Bone marrow (tissue), 2 donors: ENCODE measurements at places on chromosomes 5 and 9.

DNA sequence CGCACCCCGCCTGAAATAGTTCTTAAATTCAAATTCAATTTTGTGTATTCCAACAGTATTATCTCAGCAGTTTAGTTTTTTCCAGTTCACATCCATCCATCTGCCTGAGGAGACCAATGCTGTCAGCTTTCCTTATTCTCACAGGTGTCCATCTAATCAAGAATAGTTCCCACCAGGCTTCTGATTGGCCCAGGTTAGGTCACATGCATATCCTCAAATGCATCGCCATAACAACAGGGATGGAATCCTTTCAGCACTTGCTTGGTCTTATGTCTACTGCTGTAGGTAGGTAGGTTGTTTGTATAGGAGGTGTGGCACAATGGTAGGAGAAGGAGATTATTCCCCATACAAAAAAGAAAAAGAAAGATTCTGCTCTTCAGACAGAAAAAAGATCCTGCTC lies 91.2 kb downstream of the UBE2R2 start:
- no peak for DNase-seq

- no peak for DNase-seq
Observed at GRCh38 chr5:152439791-152440190, 34.7 kb upstream of the NMUR2 start.

DNA sequence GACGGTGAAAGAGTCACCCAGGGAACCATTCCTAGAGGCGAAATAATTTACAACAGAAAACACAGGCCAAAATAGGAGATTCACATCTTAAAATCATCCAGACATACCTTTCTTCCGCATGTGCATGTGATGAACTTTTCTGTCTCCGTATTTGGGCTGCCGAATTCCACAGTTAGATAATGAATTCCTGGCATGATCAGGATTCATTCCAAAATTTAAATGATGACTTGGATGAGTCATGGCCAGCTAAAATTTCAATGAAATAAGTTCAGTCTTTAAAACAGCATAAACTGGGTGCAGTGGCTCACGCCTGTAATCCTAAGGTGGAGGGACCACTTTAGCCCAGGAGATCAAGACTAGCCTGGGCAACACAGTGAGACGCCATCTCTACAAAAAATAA lies 82.7 kb downstream of the DROSHA start:
- DNase-seq, result no peak

DNA sequence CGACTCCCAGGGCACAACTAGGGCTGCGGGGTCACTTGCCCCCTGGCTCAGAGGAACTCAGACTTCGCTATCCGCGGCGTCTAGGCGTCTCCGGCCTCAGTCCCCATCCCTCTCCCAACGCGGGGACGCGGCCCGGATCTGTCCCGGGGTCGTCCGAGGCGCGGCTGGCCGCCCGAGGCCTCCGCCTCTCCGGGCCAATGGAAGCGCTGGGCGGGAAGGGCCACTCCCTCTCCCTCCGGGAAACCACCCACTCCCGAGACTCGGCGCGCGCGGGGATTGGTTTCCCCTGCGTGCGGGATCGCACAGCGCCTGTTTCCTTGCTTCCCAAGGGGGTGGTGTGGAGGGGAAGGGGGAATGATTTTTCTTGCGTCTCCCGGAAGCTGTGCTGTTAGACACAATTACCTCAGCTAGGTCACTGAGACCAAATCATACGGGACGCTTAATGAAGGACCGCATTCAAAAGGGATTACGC lies 38.3 kb downstream of the NR2F1 start:
- no peak for DNase-seq

GRCh38 chr9:35598866-35599590 lies 6.0 kb upstream of the TESK1 start:
- no peak for DNase-seq

DNA sequence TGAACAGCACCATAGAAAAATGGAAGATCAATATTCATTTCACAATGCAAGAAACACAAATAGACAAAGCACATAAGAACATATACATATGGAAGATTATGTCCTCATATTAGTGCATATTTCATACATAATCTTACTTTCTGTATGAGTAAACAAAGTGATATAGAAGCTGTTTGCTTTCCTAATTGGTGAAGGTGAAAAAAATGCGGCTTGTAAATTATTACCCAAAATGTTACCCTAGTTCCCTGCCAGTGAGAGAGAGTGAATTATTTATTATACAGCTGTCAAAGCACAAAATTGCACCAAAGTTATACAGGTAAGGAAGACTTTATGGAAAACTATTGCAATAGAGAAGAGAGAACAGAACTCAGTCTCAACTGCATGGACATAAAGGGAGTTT lies 1485.0 kb upstream of the CDH9 start:
- no peak for DNase-seq

DNA sequence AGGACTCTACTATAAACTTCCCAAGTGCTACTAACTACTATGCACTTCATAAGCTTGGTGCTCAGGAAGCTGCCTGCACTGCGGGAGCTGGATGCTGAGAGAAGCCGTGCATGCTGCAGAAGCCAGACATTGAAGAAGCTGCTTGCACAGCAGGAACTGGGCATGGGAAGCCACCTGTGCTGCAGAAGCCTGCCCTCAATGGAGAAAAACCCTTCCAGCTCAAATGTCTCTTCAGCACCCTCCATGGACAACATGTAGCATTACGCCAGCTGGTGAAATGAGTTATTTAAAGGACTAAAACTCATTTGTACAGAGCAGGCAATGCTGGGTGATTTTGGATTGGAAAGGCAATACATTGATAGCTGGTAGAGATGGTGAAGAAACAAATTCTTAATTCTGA lies 247.2 kb downstream of the KIF4B start:
- DNase-seq, result no peak

DNA sequence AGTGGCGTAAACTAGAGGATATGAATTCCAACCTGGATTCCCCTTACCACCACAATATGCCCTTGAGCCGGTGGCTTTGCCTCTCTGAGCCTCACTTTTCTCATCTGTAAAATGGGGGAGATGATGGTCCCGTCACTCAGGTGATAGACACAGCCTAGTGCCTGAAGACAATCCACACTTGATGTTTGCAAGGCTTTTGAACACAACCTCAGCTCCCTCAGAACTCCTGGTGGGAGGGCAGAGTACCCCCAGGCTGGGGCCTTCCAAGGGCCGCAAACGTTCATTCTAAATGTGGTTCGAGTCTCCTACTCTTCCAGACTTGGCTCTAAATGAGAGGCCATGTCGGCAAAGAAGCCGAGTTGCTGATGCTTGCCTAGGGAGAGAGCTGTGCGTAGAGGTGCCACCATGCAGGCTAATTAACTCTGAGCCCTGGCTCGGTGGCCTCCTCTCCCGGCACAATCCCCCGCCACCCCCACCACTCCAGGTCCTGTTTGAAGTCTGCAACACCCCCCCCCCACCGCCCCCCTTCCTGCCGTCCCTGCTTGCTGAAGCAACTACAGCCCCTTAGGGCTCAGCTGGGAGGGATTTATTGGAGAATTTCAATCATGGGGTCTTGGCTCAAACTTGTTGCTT lies 97.7 kb upstream of the LMX1B start:
- DNase-seq, result no peak

GRCh38 chr5:29758986-29759421 lies 1434.5 kb upstream of the CDH6 start:
- no peak for DNase-seq

DNA sequence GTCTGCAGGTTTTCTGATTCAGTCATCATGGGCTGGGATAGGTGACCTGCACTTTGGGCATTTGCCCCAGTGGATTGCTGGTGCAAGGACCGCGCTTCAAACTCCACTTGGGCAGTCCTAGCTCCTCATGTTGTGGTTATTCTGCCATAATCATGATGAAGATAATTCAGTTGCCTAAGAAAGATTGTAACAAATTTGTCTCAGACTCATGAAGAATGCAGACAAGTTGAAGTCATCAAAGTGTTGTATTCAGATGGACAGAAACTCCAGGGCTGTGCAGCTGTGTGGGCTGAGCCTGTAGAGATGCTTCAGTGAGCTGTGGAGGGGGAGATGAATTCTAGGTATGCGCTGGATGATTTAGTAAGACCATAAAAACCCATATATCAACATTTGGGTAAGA lies 38.5 kb downstream of the TARS1 start:
- no peak for DNase-seq

- no peak for DNase-seq
Observed at GRCh38 chr9:122071715-122072114, 21.4 kb downstream of the TTLL11 start.

DNA sequence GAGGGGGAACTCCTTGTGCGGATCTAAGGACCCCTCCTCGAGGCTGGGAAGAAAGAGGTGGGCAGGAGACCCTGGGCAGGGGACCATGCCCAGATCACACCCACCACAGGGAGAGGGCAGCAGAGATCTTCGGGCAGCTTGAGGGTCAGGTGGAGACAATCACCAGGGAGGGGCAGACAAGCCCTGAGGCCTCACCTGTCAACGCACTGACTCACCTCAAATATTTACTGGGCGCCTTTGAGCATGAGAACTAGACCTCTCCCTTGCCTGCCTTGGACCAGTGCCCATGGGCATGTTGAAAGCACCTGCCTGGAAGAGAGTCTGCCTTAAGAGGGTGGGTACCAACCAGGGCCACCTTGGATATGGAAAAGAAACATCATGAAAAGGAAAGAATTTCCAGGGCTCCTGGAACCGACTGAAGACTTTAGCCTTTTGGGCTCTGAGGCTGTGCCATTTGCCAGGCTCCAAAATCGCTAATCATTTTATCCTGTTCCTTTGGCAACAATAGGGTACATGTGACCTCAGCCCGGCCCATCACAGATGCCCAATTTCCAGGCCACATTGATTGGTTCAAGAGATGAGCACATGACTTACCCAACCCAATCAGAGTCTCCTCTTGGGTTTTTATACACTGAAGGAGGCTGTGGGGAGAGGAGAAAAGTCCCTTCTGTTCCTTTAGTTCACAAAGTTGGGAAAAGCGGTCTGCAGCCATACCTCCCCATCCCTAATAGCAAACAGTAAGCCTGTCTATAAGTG lies 10.4 kb upstream of the SPINK4 start:
- no peak for DNase-seq

- DNase-seq, result peak; percentile 44
Observed at GRCh38 chr9:126389992-126390391, 63.4 kb downstream of the MVB12B start.

GRCh38 chr9:18006591-18006990 lies 427.7 kb downstream of the SH3GL2 start:
- no peak for DNase-seq

DNA sequence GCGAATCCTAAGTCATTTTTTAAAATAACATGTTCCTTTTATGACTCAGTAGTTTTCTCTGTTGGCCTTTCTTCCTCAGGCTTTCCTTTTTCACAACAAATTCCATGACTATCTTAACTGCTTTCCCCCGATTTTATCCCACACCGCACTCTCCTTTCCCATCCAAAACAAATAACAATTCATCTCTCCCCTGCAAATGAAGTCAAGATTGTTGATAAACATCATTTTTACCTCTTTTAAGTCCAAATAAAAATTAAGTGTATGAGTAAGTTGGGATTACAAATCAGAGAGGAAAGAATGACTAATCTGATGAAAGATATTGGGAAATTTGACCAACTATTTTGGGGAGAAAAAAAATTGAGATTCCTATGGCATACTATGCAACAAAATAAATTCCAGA lies 47.3 kb downstream of the SEC61B start:
- DNase-seq, result no peak

DNA sequence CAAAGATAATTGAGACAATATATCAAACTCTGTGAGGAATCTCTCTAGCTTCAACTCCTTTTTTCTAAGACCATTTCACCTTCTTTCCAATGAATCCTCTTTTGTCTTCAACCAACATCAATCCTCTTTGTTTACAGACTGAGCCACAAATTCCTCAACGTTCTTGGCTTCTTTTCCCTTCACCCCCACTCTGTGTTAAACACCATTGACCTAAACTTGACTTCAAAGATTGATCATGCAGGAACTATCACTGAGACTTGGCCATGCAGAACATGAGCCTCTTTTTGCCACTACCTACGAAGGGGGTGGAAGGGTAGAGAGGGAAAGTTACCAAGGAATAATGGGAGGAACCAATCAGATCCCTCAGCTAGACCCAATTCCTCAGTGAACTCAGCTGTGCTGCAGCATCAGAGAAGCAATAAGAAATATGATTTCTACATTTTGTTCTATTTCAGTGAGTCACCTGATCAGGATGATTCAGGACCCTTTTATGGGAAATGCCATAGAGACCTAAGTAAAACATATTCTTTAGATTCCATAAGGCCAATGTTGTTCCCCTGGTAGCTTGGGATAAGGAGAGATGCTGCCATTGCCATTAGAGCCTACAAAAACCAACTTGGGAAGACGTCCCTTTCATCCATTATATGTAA lies 187.7 kb upstream of the RGMB start:
- DNase-seq, result no peak

GRCh38 chr5:78647351-78647818 lies 1.2 kb downstream of the LHFPL2 start:
- no peak for DNase-seq

- DNase-seq, result no peak
Observed at GRCh38 chr9:124493794-124494479, 13.3 kb downstream of the NR5A1 start.

- DNase-seq, result no peak
Observed at GRCh38 chr9:68755051-68755450, 50.0 kb downstream of the PIP5K1B start.

- DNase-seq, result no peak
Observed at GRCh38 chr5:168689260-168689659, 110.1 kb upstream of the PANK3 start.

- DNase-seq, result no peak
Observed at GRCh38 chr5:115084246-115084793, 85.4 kb downstream of the TRIM36 start.

DNA sequence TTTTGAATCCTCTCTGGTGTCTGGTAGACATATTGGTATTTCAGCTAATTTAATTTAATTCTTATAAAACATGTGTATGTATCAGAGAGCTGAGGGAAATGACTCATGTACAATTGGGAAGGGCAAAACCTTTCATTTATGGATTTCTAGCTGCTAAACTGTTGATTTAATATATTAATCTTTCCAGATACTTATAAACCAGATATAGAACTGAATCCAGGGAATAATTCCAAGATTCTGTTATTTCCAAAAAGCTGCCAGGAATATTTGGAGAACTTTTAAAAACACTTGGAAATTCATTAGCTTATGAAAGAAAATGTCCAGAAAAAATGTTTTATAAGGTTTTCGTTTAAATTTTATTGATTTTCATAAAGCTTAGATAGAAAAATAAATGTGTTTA lies 295.5 kb downstream of the YTHDC2 start:
- DNase-seq, result no peak

DNA sequence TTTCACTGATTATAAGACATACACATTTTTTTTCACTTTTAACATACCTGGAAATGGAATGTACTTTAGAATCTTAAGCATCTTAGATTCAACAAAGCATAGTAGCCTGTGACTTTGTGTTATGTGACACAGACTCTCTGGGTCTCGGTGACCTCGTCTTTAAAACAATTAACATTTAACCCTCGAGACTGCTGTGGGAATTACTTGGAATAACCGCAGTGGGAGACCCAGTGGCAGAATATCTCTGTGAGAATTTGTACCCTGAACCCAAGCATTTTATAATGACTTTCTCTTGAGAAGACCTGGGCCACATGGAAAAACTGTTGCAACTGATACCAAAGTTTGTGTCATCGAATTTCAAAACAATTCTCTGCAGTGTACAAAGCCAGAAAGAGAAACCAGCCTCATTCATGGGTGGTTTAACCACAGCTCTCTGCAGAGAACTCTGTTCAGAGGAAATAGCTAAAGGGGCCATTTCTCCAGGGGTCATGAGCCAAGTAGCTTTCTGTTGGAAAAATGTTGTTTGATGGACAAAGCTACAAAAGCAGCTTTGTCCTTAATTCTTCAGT lies 10.0 kb upstream of the RETREG1 start:
- DNase-seq, result no peak

- DNase-seq, result no peak
Observed at GRCh38 chr5:74957906-74958305, 91.7 kb upstream of the FAM169A start.

GRCh38 chr5:158235159-158235547 lies 376.2 kb upstream of the CLINT1 start:
- no peak for DNase-seq
